GM12865 (cell line): ENCODE measurements at places on chromosomes 4 and X.
A peak's percentile ranks its signal among the peaks of the same experiment; 100 is the strongest.

DNA sequence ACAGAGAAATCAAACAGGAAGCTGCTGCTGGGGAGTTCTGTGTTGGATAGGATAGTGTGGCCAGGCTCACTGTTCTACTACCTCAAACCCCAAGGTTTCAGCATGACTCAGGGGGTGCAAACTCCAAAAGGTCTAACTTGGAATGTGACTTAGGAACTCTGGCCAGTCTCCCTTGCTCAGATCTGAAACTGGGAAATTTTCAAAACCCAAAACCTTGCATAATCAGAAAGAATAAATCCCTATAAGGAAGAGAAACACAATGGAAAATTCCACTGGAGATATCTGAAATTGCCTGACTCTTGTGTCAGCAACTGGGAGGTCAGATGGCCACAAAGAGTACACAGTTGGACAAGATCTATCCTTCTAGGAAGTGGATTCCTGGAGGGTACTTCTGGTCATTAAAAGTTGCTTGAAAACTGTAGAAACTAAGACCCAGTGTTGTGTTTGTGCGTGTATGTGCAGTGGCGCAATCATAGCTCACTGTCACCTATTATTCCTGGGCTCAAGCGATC, 58.0 kb downstream of the PPEF2 start:
- DNase-seq = no peak

- no peak for DNase-seq
Measured at GRCh38 chr4:189804894-189805293, 135.8 kb upstream of the FRG1 start.

DNA sequence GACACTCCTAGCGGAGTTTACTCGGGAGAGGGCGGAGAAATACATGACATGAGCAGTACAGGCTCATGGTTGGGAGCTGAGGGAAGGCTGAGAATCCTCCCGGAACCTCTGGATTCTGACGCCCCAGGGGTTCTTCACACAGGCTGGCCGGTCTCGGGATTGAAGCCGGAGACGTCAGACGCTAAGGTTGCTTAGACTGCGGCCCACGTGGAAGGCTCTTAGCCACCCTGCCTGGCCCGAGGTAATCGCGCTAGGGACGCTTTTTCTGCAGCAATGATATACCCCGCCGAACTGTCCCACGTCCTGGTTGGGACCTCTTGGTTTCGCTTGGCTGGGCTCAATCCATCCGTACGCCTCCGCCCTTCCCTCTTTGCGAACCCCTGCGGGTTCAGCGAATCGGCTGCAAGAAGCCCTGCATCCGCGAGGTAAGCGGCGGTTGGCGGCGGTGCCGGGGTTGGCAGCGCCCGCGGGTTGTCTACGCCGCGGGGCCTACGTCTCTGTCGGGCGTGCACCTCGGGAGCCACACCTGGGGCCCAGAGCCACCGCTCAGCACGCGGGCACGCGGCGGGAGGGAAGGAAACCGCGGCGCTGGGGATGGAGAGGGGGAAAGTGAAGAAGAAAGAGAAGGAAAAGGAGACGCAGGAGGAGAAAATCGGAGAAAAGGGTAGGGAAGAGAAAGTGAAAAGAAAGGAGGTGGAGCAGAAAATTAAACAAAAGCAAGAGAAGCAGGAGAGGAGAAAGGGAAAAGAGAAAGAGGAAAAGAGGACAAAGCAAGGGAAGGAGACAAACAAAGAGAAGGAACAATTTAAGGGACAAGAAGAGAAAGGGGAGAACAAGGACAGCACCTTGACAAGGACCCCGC, at the start of gene ARL9:
Gene ARL9, plus strand, starts transcription at position 523 of the 862 bp plus-strand sequence. Its CDS starts 72 bp downstream, at position 595.
- DNase-seq = peak; percentile 37

- DNase-seq = no peak
Measured at GRCh38 chr4:23174179-23174578, 481.4 kb downstream of the GBA3 start.
